NCI-H2227 treated with DMSO at 0.1 percent for 48 hours (cell line): ENCODE measurements at places on chromosomes 1 and 21.

- DNase-seq: no peak
Observed at GRCh38 chr1:33563699-33564098, 91.3 kb downstream of the ZSCAN20 start.

GRCh38 chr1:174858301-174858700, 141.4 kb upstream of the CACYBP start:
- DNase-seq: no peak

GRCh38 chr1:98001764-98002163, 80.9 kb upstream of the DPYD start:
- no peak for DNase-seq

DNA sequence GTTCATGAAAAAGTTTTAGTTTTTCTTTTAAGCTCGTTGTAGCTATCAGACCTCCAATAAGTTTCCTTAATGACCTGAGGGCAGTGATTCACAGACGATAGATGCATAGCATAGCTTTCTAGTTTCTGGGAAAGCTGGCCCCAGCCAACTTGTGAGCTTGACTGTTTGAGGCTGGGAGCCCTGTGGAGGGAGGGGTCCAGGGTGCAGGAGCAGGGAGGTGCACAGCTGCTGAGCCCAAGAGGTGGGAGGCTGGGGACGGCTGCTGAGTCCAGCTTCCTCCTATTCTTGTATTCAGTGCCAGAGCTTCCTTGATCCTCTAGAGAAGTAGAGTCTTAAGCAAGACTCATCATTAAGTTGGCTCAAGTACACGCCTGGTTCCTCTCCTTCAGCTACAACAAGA, 11.0 kb upstream of the AVPR1B start:
- no peak for DNase-seq

- DNase-seq: peak; percentile 86
Observed at GRCh38 chr1:160169553-160170399, 18.4 kb downstream of the ATP1A4 start.

GRCh38 chr21:43366656-43367055, 60.3 kb downstream of the SIK1 start:
- no peak for DNase-seq

DNA sequence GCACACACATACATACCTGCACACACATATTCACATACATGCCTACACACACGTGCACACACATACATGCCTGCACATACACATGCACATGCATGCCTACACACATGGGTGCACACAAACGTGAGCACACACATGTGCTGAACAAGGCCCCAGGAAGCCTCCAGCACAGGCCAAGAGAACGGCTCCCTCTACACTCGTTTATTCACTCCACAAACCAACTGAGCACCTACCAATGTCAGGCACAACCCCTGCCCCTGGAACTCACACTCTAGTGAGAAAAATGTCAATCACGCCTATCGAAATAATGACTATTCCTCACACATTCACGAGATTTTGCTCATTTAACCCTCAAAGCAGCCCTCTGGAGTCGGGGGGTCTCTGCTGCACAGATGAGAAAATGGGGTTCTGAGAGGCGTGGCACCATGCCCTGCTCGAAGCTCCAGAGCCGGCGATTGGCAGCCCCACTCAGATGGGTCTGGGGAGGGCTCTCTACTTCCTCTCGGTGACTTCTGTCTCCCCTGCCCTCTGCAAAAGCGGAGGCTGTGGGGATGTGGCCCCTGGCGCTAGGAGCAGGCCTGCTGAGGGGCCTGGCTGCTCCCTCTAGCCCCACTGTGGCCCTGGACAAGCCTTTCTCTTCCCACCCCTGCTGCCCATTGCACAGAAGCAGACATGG, 90.2 kb upstream of the RUNX3 start:
- no peak for DNase-seq

DNA sequence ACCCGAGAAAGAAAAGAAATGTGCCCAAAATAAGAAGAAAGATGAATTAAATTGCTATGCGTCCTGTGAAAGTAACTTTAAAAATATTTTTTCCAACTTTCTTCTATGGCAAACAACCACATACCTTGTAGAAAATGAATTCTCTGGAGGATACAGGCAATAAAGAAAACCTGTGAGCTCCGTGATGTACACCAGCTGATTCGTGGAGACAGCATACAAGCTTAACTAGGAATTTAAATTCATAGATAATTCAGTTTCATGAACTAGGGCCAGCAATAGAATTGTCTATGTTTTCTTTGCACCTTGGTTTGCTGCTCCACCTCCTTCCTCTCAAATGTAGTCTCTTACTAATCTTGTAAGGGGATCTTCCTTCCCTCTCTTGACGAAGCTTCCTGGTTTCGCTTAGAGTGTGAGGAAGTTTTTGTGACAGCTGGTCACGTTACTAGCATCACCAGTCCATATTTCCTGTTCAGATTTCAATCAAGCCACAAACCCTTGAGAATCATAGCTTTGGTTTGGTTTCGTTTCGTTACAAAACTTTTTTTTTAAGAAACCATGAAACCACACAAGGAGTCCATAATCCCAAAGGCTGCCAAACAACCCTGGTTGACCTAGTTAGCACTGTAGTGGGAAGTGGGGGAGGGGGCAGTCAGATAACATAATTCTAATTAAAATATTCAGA, 35.8 kb downstream of the GREM2 start:
- no peak for DNase-seq

DNA sequence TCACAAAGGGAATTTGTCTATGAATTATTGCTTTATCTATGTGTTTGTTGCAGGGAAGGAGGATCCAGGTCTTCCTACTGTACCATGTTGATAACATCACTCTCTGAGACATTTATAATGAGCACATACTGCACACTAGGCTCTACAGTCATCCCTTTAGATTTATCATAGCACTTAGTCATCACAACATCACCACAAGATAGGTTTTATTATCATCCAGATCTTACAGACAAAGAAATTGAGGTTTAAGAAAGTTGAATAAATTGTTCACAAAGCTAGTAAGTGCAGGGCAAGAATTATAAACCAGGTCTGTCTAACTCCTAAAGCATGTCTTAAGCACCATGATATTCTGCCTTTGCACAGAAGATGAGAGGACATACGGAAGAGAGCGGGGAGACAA, 121.1 kb upstream of the ST6GALNAC5 start:
- no peak for DNase-seq

GRCh38 chr1:159889821-159890252, 10.1 kb downstream of the CFAP45 start:
- no peak for DNase-seq

GRCh38 chr1:160858097-160858496, 4.6 kb downstream of the CD244 start:
- DNase-seq: no peak

DNA sequence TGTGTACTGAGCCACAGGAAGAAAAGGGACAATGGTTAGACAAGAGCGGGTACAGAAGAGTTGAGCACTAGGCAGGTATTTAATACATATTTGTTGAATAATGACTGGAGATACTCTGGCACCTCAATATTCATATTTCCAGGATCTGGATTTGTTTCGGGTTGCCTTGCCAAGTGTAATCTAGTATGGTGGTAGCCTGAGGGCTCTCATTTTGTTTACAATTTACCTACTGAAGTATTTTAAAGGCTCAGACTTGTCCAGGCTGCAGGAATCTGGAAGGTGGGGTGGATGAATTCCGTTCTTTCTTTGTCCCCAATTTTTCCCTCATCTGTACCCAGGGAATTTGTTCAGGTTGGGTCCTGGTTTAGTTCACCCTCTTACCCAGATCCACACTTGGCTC, 95.0 kb downstream of the CACHD1 start:
- no peak for DNase-seq

- no peak for DNase-seq
Observed at GRCh38 chr1:96400089-96400488, 321.5 kb upstream of the PTBP2 start.

- no peak for DNase-seq
Observed at GRCh38 chr21:44349847-44350772, 3.3 kb upstream of the TRPM2 start.

DNA sequence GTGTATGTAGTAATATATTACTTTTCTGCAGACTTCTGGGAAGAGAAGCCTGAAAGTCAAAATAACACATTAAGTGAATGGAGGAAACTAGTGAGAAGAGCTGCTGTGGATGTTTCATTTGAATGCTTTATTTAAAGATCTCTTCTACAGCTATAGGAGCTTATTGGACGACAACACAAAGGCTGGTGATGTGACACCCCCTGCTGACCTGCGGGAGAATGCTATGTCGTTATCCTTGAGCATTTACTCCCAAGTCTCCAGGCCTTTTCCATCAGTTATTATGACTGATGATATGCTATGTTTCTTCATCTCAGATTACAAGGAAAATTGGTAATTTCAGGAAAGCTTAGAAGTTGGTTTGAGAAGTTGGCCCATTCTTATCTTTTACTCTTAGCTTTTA, 22.3 kb upstream of the PLA2G4A start:
- DNase-seq: no peak

DNA sequence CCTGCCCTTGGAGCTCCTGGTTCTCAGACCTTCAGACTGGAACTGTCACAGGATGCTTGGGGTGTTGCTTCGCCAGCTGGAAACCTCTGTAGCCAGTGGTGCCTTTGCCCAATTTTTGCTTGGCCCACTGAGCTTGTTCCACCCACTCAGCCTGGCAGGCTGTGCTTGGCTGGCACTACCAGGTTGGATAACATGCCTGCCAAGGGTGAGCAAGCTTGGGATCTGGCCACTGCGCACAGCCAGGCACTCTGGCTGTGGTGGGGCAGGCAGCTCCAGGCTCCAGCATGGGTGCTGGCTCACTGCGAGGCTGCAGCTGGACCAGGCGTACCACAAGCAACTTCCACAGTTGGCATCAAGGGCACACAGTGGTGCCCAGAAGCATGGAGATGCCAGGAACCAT, 967.8 kb upstream of the NCAM2 start:
- DNase-seq: no peak

GRCh38 chr1:117605164-117605773, 579 bp upstream of the TENT5C start:
- DNase-seq: no peak

DNA sequence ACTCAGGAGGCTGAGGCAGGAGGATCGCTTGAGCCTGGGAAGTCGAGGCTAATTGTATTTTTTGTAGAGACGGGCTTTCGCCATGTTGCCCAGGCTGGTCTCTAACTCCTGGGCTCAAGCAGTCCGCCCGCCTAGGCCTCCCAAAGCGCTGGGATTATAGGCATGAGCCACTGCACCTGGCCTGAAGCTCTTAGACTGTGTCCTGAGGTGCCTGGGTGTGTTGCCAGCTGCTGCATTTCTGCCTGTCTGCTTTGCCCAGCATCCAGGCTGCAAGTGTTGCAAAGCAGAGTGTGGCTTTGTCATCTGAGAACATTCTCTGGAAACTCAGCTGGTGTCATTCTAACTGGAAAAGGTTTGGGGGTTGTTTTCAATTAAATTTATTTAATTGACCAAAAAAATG, 105.0 kb downstream of the HUNK start:
- DNase-seq: no peak

DNA sequence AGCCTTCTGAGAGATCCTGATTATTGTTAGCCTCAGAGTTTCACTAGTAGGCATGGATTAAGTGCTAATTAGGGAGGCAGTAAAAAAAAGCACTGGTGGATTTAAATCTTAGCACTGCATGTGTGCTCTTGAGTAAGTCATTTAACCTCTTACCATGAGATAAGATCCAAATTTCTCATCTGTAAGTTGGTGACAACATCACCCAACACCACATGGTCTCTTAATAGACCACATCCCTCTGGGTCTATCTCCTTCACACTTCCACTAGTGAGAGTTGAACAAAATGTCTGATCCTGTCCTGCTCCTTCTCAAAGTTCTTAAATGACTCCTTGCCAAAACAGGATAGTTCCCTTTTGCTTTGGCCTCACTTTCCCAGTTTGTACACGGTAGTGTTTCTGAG, 29.5 kb upstream of the DMRTA2 start:
- DNase-seq: no peak
